ENCODE measurements at places on chromosomes 7 and 10.

- DNase-seq = no peak
These were observed 11.5 kb downstream of the NPFFR1 start for GRCh38 chr10:70271996-70272924.

GRCh38 chr7:73842067-73842976, at the start of gene METTL27:
METTL27 (minus strand) TSS chr7:73842516; CDS start chr7:73842140, 376 bp downstream.
- DNase-seq = peak; percentile 44

DNA sequence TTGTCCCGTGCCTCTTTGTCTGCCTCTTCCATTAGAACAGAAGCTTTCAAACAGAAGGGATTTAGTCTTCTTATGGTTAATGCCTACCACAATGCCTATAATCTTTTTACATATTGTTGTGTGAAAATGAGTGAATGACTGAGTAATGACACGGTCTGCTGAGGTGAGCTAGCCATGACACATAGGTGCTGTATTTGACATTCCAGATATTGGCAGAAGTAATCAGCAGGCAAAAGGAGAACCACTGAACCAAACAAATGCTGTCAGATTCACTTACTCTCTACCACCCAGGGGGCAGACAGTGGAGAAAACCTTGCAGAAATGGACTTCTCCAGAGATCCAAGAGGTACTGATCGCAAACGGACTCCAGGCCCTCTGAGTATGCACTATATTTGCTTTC, 377.2 kb upstream of the VWC2 start:
- no peak for DNase-seq

GRCh38 chr10:100883312-100883821, 29.4 kb upstream of the SLF2 start:
- no peak for DNase-seq

DNA sequence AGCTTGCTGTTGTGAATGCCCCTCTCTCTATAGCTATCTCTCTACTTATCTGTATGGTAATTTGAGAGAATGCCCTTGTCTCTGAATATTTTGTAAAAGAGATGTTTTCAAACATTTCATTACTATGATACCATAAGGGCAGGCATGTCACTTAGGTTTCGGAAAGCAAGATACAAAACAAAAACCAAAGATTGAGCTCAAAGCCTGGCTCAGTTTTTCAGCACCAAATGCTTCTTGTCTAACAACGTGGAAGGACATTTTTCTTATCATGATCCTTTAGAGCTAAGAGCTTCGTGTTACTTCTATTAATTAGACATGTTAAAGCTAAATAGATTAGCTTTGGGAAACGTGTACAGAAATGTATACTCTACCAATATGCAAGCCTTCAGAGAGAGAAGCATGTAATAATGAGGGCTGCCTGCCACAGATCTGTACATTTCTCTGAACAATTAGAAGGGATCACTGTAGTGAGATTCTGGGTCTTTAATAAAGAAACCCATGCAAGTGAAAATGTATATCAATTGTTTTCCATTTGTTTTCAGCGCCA, 148.9 kb downstream of the ARID5B start:
- no peak for DNase-seq

DNA sequence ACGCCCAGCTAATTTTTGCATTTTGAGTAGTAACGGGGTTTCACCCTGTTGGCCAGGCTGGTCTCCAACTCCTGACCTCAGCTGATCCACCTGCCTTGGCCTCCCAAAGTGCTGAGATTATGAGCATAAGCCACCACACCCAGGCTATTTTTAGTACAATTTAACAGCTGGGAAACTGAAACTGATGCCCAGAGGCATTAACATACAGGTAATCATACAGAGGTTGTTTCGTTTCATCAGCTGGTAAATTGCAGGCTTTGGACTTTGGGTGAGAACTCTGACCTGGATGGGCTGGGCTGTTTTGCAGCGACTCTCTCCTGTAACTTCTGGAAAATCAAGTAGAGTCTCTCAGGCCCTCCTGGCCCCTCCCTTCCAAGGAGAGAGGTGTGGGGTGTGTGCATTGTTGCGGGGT, 6.2 kb upstream of the ACHE start:
- no peak for DNase-seq

DNA sequence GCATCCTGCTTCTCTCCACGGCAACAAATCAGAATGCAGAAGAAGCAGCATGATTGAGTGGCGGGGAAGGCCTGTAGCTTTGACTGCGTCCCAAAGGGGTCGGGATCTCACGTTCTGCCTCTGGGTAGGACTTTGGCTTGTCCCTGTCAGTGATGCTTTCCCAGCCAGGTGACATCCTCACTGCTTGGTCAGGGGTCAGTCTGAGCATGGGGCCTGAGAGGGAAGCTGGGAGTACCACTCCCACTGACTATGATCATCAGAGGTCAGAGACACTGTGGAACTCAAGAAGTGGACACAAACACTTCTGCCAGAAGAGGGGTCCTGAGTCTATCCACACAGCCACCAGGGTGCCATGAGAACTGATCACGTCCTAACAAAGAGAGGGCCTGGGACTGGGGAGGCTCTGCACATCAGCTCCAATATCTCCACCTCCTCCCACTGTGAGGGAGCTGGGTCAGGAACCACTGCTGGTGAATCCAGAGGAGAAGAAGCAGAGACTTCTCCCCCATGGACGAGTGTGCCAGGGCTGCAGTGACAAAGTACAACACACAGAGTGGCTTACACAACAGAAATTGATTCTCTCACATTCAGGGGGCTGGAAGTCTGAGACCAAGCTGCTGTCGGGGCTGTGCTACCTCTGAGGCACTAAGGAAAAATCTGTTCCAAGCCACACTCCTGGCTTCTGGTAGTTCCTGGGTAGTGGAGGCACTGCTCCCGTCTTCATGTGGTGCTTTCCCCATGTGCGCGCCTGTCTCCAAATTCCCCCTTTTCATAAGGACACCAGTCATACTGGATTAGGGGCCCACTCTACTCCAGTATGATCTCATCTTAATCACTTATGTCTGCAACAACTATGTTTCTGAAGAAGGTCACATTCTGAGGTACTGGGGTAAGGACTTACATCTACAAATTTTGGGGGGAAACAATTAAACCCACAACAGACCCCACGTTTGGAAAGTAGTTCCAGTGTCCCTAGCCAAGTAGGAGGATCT, 131.1 kb downstream of the CYP26A1 start:
- no peak for DNase-seq

- no peak for DNase-seq
These were observed 198.1 kb upstream of the LYZL2 start for GRCh38 chr10:30827531-30828120.

GRCh38 chr10:4262870-4263600, 478.0 kb upstream of the KLF6 start:
- no peak for DNase-seq

DNA sequence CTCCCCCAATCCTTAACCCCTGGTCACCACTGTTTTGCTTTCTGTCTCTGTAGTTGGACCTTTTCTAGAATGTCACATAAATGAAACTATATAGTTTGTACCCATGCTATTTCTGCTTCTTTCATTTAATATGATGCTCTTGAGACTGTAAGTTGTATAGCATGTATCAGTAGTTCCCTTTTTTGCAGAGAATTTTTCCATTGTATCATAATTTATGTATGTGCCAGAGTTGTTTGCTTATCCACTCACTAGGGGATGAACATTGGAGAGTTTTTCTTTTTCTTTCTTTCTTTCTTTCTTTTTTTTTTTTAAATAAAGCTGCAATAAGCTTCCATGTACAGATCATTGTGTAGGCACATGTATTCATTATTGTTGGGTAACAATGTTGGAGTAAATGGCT, 544.8 kb downstream of the CNTNAP2 start:
- DNase-seq = no peak

- DNase-seq = no peak
These were observed 206.5 kb upstream of the CNTNAP2 start for GRCh38 chr7:145909991-145910513.

DNA sequence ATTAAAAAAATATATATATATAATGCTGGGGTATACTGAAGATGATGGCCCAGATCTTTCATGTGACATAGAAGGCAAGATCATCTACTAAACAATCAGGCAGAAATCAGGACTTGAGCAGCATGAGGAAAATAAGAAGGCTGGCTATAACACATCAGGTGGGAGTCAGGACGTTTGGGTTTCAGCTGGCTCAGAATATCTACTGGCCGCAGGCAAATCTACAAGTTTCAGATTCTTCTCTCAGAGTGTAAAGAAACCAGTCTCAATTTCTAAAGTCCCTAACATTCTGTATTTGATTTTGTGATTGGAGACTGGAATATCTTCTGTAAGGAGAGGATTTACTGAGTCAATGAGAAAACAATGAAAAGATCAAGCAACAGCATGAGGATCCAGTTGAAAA, 37.7 kb upstream of the FAM3C start:
- no peak for DNase-seq

Measured in activated naive CD4-positive, alpha-beta T cell (primary cell).